ENCODE measurements at places on chromosomes 7 and 10.

- DNase-seq: no peak
These were observed 16.3 kb downstream of the ZDHHC16 start for GRCh38 chr10:97462309-97462708.

DNA sequence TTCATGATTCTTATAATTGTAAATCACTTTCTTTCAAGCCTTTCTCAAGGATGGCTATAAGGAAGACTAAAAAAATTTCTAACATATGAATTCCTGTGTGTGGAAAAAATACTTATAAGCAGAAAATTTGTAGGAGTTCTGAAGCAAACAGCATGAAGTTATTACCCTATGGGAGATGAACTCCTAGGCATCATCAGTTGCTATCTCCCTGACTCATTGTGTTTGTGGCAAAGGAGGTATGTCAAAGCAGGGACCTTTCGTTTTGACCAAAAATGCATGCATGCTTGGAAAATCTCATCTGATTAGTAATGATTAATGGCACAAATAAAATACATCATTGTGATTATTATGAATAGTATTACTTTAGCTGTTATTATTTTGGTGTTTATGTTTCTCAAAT, 59.4 kb downstream of the CALCR start:
- DNase-seq: no peak

GRCh38 chr7:34575006-34575405, 83.0 kb upstream of the NPSR1 start:
- DNase-seq: no peak

- no peak for DNase-seq
These were observed 261.5 kb downstream of the CDK14 start for GRCh38 chr7:90857603-90858002.

GRCh38 chr10:44946205-44946604, 13.4 kb upstream of the RASSF4 start:
- DNase-seq: peak; percentile 33

DNA sequence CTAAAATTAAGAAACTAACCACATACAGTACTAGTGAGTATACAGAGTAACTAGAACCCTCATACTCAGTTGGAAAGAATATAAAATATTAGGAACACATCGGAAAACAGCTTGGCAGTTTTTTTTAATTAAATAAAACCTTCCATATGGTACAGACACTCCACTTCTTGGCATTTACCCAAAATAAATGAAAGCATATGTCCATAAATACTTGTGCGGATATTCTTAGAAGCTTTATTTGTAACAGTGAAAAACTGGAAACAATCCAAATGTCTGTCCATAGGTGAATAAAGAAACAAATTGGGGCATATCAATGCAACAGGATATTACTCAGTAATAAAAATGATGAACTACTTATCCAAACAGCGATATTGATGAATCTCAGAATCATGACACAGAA, 410.0 kb downstream of the HTR7 start:
- no peak for DNase-seq

- DNase-seq: no peak
These were observed 225.0 kb downstream of the CALN1 start for GRCh38 chr7:72187179-72187578.

DNA sequence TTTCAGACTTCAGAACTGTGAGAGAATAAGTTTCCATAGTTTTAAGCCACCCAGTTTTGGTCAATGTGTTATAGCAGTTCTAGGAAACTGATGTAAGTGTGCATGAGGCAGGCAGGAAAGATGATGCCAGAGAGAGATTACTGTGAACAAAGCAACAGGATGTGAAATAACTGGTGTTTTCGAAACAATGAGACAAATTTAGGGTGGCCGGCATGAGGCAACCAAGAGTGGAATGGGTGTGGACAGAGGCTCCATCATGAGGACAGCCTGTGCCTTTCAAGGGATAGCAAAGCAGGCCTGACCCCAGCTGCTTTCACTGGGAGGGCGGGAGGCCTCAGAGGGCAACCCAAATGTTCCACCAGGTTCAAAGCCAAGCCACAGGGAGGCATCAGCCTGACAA, 67.3 kb upstream of the UCN3 start:
- DNase-seq: no peak

DNA sequence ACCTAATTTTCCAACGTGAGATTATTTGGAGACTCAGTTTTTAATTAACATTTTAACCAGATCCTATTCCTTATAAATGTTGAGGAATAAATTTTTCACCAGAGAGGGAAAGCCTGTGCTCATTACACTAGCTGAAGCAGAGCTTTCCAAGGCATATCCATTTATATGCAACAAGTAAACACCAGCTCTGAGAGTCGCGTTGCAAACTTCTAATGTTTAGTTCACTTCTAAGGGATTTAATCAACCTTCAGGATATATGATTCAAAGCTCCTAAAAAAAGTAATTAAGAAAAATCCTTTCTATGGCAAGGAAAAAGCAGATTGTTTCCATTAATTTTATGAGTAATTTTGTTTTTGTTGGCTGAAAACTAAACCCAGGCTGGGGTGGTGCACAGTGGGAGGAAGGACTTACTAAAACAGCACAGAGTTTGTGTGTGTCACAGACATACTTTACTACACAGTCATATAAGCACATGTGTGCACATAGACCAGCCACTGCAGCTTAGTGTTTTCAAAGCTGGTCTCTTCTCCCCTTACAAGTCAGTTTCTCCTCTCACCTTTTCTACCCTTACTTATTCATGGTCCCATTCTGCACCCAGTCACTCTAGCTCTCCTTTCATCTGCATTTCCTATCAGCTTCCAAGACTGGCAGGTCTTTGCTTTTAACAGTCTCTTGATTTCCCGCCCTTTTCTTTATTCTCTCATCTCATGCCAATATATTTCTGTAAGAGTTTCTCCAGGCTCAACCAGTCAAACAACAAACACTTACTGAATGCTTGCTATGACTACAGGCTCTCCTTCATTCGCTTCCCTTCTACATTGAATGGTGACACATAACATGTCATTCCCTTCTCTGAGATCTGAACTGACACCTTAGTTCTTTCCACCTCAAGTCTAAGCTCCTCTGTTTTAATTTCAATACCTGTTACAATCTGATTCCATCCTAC, 81.1 kb upstream of the FZD1 start:
- DNase-seq: no peak

- no peak for DNase-seq
These were observed 651 bp upstream of the ARPC1A start for GRCh38 chr7:99325001-99325493.

DNA sequence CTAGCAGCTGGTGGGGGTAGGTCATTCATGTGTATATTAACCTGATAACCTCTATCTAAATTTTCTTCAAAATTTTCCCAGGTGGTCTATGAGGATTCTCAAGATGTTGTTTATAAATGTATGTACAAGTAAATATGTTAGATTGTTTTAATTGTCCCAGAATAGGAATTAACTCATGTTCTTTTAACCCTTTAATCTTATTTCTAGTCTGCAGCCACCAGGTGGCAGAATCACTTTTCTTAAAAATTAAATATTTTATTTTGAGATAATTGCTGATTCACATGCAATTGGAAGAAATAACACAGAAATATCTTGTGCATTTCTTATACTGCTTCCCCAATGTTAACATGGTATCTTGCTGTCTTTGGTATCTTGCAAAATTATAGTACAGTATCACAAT, 589.5 kb downstream of the ARL4A start:
- DNase-seq: no peak

DNA sequence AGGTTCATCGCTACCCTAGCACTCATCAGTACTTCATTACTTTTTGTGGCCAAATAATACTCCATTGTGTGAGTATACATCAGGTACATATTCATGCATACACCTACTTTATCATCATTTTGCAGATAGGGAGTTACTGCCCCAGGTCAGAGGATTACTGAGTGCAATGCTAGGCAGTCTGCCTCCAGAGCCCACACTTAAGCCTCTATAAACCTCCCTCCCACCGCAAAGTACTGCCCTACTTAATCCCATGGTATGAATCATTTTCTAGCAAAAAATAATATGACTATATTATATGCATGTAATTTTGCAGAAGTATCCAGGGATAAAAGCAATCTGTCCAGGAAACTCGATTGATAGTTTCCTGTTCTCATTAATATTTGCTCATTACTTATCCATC, 194.3 kb downstream of the GRID1 start:
- DNase-seq: no peak

GRCh38 chr10:76444034-76444800, 1012.8 kb downstream of the LRMDA start:
- no peak for DNase-seq

DNA sequence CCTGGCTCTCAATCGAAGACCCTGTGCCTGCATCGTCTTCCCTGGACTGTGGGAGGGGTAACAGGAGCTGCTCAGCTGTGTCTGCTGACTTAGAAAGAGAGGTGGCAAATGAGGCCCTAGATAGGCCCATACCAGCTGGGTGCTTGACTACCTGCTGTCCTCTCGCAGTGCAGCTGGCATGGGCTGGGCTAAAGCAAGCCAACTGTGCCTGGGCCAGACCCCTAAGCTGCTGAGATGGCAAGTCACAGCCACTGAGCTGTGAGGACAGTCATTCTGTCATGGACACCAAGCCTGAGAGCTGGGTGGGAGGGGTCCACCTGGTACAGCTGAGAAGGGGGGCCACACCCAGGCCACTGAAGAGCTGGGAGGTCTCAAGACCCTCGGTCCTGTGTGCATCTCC, 45.8 kb upstream of the AQP1 start:
- DNase-seq: no peak

DNA sequence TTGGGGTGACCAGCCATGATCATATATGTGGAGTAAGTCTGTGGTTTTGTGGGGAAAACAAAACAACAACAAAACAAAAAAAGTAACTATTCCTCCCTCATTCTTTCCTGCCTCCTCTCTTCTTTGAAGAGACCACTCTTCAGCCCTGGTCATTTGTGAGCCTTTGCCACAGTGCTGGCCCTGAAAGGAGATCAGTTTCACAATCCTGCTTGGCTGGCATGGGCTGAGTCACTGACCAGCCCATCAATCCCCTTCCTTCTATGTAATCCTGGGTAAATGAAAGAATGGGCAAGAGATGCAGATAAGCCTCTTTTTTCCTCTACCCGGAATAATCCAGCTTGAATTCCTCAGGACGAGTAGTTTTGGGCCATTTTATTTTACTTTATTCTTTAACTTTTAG, 13.6 kb downstream of the CSTF2T start:
- no peak for DNase-seq

- DNase-seq: no peak
These were observed 26.7 kb downstream of the MKLN1 start for GRCh38 chr7:131354390-131354789.

All from activated CD8-positive, alpha-beta memory T cell treated with anti-CD3 and anti-CD28 coated beads for 24 hours (primary cell).